ENCODE measurements at places on chromosomes 2 and 18. TPM values are rescaled to one million over a fixed set of nuclear protein-coding genes. Genes with fewer than 3 reads are reported as not detected.

TWIST2 gene
- total RNA-seq: 19.4 TPM

CD8B2 gene
- not detected for total RNA-seq

TSPYL6 gene
- not detected for total RNA-seq

IMPACT gene
- total RNA-seq: 14.7 TPM

GPR148 gene
- not detected for total RNA-seq

RNF125 gene
- 0.53 TPM for total RNA-seq

CIB4 gene
- 0.16 TPM for total RNA-seq

MAPRE3 gene
- total RNA-seq: 12.2 TPM

SPATA3 gene
- total RNA-seq: not detected

MOGAT1 gene
- not detected for total RNA-seq

PDCL3 gene
- total RNA-seq: 36.4 TPM

HNMT gene
- 0.28 TPM for total RNA-seq

PRKAG3 gene
- total RNA-seq: not detected

CYS1 gene
- 1.4 TPM for total RNA-seq

RUFY4 gene
- not detected for total RNA-seq

IL36G gene
- total RNA-seq: not detected

All from A549 treated with DMSO at 1 μM for 4 hours (cell line).